ENCODE measurements at places on chromosomes 11 and 22. TPM values are rescaled to one million over a fixed set of nuclear protein-coding genes. Genes with fewer than 3 reads are reported as not detected.

ELMOD1 gene
- total RNA-seq: 9.9 TPM

DNA sequence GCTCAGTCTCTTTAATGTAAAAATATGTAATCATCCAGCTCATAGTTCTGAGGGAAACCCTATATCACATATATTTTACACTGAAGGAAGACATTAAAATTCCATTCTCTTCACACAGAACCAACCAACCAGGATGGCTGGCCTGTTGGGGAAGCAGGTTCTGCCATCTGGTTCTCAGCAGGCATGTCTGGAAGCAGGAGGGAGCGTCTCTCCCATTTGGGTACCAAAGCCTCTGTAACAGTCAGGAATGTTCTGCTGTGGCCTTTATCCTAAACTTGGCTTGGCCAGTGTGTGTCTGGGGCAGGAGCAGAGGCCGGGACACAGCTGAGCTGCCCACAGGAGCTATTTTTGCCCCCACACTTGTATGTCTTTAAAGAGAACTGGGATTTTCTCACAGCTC, 29.2 kb downstream of the SGSM3 start:
- DNase-seq: no peak

INPP5J gene
- total RNA-seq: 13.3 TPM

PNPLA5 gene
- total RNA-seq: not detected

DNA sequence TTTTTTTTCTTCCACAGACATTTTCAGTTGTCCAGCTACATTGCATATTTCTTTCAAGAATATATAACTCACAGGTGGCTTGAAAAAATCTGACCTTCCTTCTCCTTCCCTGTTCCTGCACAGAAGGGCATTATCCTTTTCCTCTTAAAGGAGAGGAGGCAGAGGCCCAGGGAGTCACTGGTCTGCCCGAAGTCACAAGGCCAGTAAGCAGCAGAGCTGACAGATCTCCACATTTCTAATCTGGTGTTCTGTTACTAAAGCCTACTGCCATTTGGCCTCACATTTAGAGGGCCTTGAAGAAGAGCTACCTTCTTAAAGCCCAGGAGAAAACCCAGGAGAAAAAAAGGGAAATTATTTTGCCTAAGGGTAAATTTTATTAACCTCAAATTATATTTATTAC, 12.3 kb downstream of the ENDOD1 start:
- no peak for DNase-seq

GRCh38 chr11:82765466-82766034, 31.9 kb upstream of the FAM181B start:
- no peak for DNase-seq

PHOX2A gene
- total RNA-seq: not detected

DNA sequence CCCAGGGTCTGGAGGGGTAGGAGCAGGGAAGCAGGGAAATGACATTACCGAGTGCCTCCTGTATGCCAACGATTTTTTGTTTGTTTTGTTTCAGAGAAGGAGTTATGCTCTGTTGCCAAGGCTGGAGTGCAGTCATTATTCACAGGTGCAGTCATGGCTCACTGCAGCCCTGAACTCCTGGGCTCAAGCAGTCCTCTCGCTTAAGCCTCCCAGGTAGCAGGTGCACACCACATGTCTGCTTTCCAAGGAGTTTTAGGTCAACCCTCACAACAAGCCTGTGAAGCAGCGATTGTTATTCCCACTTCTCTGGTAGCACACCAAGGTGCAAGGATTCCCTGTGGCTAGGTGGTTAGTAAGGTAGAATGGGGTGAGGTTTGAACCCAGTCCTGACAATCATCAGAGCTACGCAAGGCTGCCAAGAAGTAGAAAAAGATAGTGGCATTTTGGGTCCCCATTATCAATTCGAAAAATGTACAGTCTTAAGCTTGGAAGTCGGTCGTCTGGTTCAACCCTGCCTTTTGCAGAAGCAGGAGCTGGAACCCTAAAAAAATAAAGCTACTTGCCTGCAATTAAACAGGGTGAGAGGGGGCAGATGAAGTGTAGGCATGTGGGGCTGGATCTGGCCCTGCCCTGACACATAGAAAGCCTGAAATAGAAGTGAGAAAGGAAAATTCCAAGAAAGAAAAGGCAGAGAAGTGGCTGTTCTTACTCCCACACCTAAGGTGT, 9.1 kb downstream of the UCP3 start:
- no peak for DNase-seq

CNGA4 gene
- total RNA-seq: not detected

DNA sequence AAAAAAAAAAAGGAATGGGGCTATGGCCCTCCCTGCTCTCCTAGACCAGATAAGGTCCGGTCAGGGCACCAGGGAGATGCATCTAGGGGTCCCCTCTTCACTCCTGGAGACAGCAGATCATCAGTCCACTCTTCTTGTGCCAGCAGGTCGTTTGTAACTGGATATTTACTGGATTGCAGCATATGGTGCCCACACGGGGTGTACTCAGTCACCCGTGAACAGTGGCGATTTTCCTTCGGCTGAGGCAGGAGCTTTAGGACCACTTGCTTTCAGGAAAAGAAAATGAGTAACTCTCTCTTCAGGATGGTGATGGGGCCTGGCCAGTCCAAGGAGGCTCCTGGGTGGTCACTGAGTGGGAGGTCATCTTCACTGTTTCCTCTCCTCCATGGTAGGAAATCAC, 38.3 kb upstream of the RAB1B start:
- DNase-seq: no peak

- DNase-seq: no peak
Measured at GRCh38 chr22:26016916-26017315, 152.3 kb upstream of the SEZ6L start.

DNA sequence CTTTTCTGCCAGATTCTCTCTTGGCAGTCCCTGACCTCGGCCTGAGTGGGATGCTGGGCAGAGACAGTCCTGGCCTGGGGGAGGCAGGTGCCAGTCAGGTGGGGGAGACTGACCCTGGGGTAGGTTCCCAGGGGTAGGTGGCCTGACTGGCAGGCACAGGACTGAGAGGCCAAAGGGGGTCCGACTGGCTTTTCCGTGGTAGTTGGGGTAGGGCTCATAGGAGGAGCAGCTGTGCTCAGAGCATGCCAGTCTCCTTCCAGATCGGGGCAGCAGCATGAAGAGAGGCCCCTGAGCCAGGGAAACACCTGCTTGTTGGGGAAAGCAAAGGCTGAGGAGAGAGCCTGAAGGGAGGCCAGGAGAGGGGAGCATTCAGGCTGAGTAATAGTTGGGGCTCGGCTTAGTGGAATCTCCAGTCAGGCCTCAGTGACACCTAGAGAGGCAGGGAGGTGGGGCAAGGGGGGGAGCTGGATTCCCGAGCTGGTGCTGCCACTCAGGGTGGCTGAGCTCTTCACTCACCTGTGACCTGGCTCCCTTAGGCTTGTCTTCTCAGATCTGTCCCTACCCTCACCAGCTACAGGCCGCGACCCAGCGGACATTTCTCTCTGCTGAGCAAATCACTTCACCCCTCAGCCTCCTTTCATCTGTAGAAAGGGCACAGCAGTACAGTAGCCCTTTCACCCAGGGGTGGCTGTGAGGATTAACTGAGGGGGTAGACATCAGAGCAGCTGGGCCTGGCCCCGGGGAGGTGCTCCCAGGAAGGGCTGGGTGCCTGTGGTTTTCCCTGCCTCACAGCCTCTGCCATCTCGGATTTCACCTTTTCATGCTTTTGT, 26.2 kb downstream of the MCM5 start:
- DNase-seq: no peak

DNA sequence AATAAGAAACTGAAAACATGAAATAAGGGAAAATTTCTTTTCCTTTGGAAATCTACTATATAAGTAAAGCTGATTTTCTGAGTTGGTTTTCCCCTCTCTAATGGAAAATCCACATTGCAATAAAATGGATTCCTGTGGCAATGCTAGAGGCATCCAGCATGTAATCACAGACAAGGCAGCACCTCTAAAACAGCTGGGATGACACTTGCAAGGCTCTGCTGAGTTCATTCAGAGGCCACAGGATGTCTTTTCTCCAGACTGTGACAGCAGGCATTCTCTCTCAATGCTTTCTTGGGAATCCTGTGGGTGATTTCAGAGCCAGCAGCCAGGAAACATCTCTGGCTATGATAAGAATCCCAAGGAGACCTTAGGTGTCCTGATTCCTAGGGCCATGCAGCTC, 201.3 kb upstream of the BLID start:
- no peak for DNase-seq

DNA sequence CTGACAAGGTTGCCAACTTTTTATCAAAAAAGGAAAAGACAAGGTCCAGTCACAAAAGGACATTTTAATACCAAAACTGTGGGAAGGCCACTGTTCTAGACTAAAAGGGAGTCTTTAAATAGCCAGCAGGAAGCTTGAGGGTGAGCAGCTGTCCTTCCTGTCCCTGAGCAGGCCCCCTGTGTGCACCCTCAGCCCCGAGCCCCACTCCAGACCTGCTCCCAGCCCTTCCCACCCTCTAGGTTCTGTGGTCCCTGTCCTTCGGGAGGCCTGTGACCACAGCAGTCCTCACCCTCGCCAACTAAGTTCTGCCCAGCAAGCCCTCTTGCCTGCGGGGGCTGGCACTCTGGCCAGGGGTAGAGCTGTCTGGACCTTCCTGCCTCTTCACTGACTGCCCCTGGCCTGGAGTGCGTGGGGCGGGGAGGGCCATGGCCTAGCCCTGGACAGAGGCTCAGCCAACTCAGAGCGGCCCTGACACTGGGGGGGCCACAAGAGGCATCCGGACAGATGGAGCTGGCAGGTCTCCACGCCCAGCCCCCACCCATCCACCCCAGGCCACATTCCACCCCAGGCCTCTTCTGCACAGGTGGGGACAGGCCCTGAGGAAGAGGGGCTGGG, 1.6 kb upstream of the PLXNB2 start:
- no peak for DNase-seq

GRCh38 chr22:38021206-38021605, 36.0 kb upstream of the PICK1 start:
- DNase-seq: no peak

DNA sequence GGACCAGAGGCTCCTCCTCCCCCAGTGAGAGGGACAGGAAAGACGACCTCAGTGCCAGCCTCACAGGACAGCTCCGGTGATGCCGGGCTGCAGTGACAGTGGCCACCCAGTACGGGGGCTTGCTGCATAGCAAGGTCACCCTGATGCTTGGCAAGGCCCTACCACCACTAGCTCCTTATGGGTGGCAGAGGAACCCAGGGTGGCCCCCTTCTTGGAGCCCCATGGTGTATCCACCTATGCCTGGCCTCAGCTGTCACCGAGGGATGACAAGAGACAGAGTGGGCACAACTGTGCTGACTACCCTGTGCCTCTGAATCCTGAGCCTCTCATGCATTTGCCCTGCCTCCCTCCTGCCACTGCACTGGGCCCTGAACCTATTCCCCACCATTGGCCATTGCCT, 809.2 kb downstream of the TBC1D22A start:
- DNase-seq: no peak

DNA sequence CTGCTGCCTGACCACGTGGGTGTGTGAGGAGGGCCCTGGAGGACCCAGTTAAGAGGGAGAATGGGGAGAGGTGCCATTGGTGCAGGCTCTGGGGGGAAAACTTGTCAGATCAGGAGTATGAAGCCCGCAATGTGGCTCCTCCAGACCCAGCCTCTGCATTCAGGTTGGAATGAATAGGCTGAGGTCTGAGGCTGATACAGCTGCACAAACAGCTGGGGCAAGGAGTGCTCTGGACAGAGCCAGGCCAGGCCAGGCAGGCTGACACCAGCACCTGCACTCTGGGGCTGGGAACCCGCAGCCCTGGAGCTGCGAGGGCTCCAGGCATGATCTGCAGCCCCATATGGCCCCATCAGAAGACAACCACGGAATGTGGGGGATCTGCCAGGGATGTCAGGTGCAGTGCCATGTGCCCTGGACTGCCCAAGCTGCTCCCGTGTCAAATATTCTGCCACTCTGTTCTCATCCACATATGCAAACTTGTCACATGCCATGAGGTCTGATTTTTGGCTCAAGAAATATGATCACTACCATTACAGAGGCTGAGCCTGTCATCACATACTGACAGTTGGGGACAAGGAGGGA, 27.2 kb upstream of the KCNJ11 start:
- DNase-seq: no peak

DNA sequence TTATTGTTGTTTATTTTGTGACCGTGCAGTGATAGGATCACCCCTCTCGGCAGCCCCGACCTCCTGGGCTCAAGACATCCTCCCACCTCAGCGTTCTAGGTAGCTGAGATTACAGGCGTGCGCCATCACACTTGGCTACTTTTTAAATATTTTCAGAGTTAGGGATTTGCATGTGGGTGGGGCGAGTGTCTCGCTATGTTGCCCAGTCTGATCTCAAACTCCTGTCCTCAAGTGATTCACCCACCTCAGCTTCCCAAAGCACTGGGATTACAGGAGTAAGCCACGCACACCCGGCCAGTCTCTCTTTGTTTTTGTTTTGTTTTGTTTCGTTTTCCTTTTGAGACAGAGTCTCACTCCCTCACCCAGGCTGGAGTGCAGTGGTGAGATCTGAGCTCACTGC, 1.2 kb upstream of the INTS5 start:
- DNase-seq: no peak

DNA sequence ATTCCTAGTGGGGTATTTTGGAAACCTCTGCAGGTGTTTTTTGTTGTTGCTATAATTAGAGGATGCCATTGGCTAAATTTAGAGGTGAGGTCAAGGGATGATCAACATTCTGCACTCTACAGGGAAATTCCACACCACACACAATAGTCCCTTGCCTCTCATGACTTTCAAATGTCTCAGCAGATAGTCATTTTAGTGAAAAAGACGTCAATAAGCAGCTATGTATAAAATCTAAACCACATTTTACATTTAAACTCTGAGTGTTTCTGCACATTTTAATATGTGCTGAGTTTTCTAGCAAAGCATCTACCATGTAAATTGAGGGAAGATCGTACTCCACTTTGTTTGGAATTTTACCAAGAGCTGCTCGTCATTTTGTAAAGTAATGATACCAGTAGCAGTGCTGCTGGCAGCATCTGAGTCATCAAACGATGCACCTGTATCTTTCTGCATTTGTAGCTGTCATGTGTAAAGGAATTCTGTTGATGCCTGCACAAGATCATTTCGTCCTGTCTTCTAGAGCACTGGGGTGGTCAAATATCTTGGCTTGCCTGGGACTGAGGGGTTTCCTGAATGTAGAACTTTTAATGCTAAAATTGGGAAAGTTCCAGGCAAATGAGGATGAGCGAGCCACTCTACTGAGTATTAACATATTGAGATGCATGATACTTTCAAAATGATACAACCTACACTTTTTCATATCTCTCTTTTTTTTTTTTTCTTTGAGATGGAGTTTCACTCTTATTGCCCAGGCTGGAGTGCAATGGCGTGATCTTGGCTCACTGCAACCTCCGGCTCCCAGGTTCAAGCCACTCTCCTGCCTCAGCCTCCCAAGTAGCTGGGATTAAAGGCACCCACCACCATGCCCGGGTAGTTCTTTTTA, 414.5 kb upstream of the SYN3 start:
- DNase-seq: no peak

KMT2A gene
- 23.7 TPM for total RNA-seq

MAP6 gene
- 5.9 TPM for total RNA-seq

ANO9 gene
- 0.55 TPM for total RNA-seq

MOGAT2 gene
- 0.38 TPM for total RNA-seq

HEPN1 gene
- total RNA-seq: not detected

GRCh38 chr11:124725719-124726105, 14.0 kb upstream of the NRGN start:
- DNase-seq: no peak

Measured in left cardiac atrium (tissue), 4 donors.